ENCODE measurements at places on chromosomes 13 and 19.

DNA sequence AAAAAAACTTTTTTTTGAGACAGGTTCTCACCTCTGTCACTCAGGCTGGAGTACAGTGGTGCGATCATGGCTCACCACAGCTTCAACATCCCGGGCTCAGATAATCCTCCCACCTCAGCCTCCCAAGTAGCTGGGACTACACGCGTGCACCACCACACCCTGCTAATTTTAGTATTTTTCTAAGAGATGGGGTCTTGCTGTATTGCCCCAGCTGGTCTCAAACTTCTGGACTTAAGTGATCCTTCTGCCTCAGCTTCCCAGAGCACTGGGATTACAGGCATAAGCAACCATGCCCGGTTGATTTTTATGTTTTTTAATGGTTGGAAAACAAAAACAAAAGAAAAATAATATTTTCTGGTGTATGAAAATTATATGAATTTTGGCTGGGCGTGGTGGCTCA is 9.2 kb upstream of the ACP7 start:
- no peaks in the 10 kb centered on the region for H3K4me1 ChIP-seq
- no peak for DNase-seq
- no peak overlapping the region for H3K4me3 ChIP-seq
- H3K27ac ChIP-seq = no peak overlapping the region

DNA sequence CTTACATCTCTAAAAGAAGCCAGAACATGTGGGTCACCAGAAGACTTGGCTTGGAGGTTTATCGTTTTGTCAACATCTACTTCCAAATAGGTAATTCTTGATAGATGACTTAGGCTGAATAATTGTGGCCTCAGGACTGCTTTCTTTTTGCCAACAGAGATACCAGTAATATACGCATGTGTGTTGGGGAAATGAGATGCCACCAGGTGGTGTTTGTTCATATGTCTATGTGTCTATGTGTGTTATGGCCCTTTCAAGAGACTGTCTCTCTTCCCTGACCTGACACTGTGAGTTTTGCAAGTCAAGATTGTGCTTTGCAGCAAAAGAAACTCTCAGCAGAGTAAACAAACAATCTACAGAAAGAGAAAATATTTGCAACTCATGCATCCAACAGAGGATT is 31.6 kb upstream of the METTL21C start:
- DNase-seq = no peak
- H3K4me3 ChIP-seq = no peak overlapping the region
- no peaks in the 10 kb centered on the region for H3K27me3 ChIP-seq
- no peaks in the 10 kb centered on the region for H3K36me3 ChIP-seq

GRCh38 chr19:38049105-38049649 is 142.2 kb downstream of the SIPA1L3 start:
- H3K4me1 ChIP-seq = peaks cover 25% of the 10 kb centered on the region
- DNase-seq = no peak
- H3K36me3 ChIP-seq = no peaks in the 10 kb centered on the region
- peak overlapping the region; percentile 64 for H3K27ac ChIP-seq

- no peak for DNase-seq
- no peak overlapping the region for H3K4me3 ChIP-seq
- peaks cover 6% of the 10 kb centered on the region for H3K27me3 ChIP-seq
- no peaks in the 10 kb centered on the region for H3K4me1 ChIP-seq
These were observed 49.2 kb upstream of the ADGRE1 start for GRCh38 chr19:6838062-6838655.

DNA sequence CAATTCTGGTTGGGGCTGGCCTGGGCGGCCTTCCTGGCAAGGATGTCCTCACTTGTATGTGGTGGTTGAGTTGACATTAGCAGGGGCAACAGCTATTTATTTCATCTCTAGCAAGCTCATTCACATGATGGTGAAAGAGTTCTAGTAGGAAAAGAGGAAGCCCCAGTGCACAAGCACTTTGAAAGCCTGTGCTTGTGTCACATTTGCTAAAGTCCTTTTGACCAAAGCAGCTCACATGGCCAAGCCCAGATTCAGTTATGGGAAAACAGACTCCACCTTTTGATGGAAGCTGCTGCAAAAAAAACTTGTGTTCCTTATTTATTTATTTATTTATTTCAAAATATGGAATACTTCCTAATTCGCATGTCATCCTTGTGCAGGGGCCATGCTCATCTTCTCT is 17.2 kb downstream of the GTF2F2 start:
- H3K36me3 ChIP-seq = peaks cover 8% of the 10 kb centered on the region
- no peak overlapping the region for H3K4me3 ChIP-seq
- H3K27ac ChIP-seq = no peak overlapping the region
- DNase-seq = no peak
- H3K27me3 ChIP-seq = peaks cover 3% of the 10 kb centered on the region

GRCh38 chr19:2594319-2594718 is 108.2 kb downstream of the GNG7 start:
- no peak overlapping the region for H3K4me3 ChIP-seq
- no peaks in the 10 kb centered on the region for H3K4me1 ChIP-seq
- DNase-seq = no peak
- peaks cover 14% of the 10 kb centered on the region for H3K36me3 ChIP-seq

- DNase-seq = no peak
- H3K36me3 ChIP-seq = no peaks in the 10 kb centered on the region
- no peaks in the 10 kb centered on the region for H3K27me3 ChIP-seq
- no peak overlapping the region for H3K27ac ChIP-seq
- H3K4me1 ChIP-seq = no peaks in the 10 kb centered on the region
These were observed 218.4 kb upstream of the TMTC4 start for GRCh38 chr13:100892981-100893380.

GRCh38 chr13:50224534-50224933 is 209.3 kb downstream of the KCNRG start:
- peaks cover 2% of the 10 kb centered on the region for H3K27me3 ChIP-seq
- H3K4me1 ChIP-seq = peaks cover 30% of the 10 kb centered on the region
- DNase-seq = no peak
- H3K27ac ChIP-seq = no peak overlapping the region
- no peak overlapping the region for H3K4me3 ChIP-seq

GRCh38 chr13:39350461-39350881 is 252.5 kb downstream of the LHFPL6 start:
- no peaks in the 10 kb centered on the region for H3K4me1 ChIP-seq
- DNase-seq = no peak
- H3K27me3 ChIP-seq = no peaks in the 10 kb centered on the region
- no peak overlapping the region for H3K4me3 ChIP-seq
- H3K27ac ChIP-seq = no peak overlapping the region

DNA sequence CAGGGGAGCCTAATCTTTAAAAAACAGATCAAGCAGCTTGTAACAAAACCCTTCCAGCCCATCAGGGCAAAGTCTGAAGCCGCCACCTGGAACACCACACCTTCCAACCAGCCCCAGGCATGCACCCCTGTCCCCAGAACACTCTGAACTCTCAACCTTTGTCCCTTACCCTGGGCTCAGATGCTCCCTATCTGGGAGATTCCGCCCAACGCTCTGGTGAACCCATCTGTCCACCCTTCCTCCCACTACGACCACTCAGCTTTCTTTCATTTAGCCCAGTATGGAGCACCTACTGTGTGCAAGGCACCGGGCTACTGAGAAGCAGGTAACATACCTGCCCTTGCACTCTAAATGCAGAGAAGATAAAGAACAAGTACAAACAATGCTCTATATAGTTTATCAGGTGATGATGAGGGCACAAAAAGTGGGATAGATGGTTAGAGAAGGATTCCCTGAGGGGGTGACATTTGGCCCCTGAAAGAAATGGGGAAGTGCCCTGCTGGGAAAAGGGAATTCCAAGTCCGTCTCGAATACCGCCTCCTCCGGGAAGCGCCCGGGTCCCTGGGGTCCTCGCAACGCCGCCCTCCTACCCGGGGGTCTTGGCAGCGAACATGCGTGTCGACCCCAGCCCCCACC is 629 bp downstream of the PEPD start:
- no peak for DNase-seq
- peaks cover 47% of the 10 kb centered on the region for H3K4me1 ChIP-seq
- H3K27ac ChIP-seq = peak overlapping the region; percentile 82

DNA sequence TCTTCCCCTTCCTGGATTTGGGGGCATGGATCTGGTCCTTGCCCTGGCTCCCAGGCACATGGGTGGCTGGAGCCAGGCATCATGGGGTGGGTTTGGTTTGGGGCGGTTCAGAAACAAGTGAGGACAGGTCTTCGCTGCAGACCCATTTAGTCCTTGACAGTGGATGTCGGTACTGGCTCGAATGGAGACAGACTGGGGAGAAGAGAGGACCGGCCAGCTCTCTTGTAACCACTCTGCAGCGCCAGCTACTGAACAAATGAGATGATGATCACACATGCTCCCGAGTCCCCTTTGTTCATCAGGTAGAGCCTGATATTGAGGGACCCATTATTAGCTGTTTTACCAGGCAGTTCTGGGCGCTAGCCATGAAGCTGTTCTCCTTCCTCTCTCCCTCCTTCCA is 64.5 kb downstream of the CHST8 start:
- DNase-seq = no peak
- peaks cover 15% of the 10 kb centered on the region for H3K36me3 ChIP-seq
- H3K4me1 ChIP-seq = peaks cover 75% of the 10 kb centered on the region

DNA sequence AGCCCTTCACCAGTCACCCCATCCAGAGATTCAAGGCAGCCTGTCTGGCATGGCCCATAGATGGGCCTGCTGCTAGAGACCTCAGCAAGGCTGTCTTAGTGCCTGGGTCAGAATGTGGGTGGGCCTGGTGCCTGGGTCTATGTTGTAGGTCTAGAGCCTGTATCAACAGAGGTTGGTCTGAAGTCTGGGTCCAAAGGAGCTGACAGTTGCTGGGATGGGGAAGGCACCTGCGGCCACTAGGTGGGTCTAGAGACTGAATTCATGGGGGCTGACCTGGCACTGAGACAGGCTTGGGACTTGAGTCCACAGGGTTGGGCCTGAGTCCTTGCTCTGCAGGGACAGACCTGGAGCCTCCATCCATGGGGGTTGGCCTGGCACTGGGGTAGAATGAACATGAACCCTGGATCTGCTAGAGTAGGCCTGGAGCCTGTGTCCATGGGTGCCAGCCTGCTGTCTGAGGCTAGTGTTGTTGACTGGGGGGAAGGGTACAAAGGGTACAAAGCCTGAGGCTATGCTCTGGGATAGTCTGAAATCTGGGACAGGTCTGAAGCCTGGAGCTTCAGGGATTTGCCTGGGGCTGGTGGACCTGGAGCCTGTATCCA is 516.8 kb downstream of the OLFM4 start:
- H3K27me3 ChIP-seq = no peaks in the 10 kb centered on the region
- no peaks in the 10 kb centered on the region for H3K4me1 ChIP-seq
- no peak for DNase-seq
- H3K27ac ChIP-seq = no peak overlapping the region
- H3K36me3 ChIP-seq = no peaks in the 10 kb centered on the region

GRCh38 chr13:72390909-72391308 is 336.5 kb downstream of the MZT1 start:
- no peak for DNase-seq
- no peaks in the 10 kb centered on the region for H3K36me3 ChIP-seq
- H3K4me1 ChIP-seq = no peaks in the 10 kb centered on the region
- H3K4me3 ChIP-seq = no peak overlapping the region
- H3K27me3 ChIP-seq = no peaks in the 10 kb centered on the region
- no peak overlapping the region for H3K27ac ChIP-seq

- no peak overlapping the region for H3K27ac ChIP-seq
- no peak overlapping the region for H3K4me3 ChIP-seq
- H3K36me3 ChIP-seq = no peaks in the 10 kb centered on the region
- peaks cover 2% of the 10 kb centered on the region for H3K27me3 ChIP-seq
- no peaks in the 10 kb centered on the region for H3K4me1 ChIP-seq
These were observed 406.8 kb downstream of the KLF5 start for GRCh38 chr13:73465617-73465971.

GRCh38 chr19:34370983-34371382 is 6.0 kb downstream of the GPI start:
- DNase-seq = no peak
- H3K4me1 ChIP-seq = no peaks in the 10 kb centered on the region
- peaks cover 5% of the 10 kb centered on the region for H3K36me3 ChIP-seq
- no peak overlapping the region for H3K27ac ChIP-seq
- no peak overlapping the region for H3K4me3 ChIP-seq

DNA sequence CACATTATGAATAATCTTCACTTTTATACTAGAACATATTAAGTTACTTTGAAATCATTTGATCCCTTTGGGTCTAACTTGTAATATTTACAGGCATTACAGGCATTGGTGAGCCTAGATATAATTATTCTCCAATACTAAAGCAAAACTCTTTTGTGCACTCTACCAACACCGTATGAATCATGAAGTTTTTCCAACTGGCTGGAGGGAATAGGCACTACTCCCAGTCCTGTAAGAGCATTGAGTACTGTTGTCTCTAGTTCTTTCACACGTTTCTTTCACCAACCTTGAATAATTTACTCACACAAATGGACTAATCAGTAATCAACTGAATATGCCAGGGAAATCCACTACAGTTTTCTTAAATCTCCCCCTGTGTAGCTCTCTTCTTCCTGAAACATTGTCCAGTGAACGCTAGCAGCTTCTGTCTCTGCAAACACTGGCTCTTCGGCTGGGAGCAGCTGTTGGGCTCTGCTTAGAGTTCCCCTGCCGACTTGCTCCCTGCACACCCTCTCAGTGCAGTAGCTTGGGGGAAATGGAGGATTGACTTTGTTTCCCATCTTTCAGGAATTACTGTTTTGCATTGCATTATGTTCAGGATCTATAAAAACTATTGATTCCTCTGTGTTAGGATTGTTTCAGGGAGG is 476.7 kb downstream of the RFC3 start:
- H3K4me3 ChIP-seq = no peak overlapping the region
- peaks cover 2% of the 10 kb centered on the region for H3K27me3 ChIP-seq
- H3K4me1 ChIP-seq = no peaks in the 10 kb centered on the region

- H3K27ac ChIP-seq = no peak overlapping the region
- H3K36me3 ChIP-seq = no peaks in the 10 kb centered on the region
- H3K4me3 ChIP-seq = no peak overlapping the region
- no peaks in the 10 kb centered on the region for H3K27me3 ChIP-seq
These were observed 11.4 kb downstream of the ZNF331 start for GRCh38 chr19:53549340-53549739.

GRCh38 chr13:87459419-87459818 is 211.8 kb upstream of the SLITRK5 start:
- DNase-seq = no peak
- no peaks in the 10 kb centered on the region for H3K4me1 ChIP-seq
- no peak overlapping the region for H3K4me3 ChIP-seq
- H3K27ac ChIP-seq = no peak overlapping the region
- no peaks in the 10 kb centered on the region for H3K27me3 ChIP-seq

- no peak overlapping the region for H3K4me3 ChIP-seq
- no peak overlapping the region for H3K27ac ChIP-seq
These were observed 78.8 kb downstream of the FGF14 start for GRCh38 chr13:102323012-102323411.

All from glutamatergic neuron (in vitro differentiated cells).